Stimulated activated CD4-positive, alpha-beta T cell treated with anti-CD3 and anti-CD28 coated beads, Interleukin-12 subunit alpha, Interleukin-12 subunit beta, amount 100 ng/mL, for 4 hours (primary cell): ENCODE measurements at places on chromosomes 5 and 9.
A peak's percentile ranks its signal among the peaks of the same experiment; 100 is the strongest.

GRCh38 chr9:127980060-127980705, 606 bp downstream of the EEIG1 start:
- DNase-seq, result no peak

- DNase-seq, result no peak
Measured at GRCh38 chr5:111486055-111486454, 26.3 kb downstream of the STARD4 start.

- no peak for DNase-seq
Measured at GRCh38 chr5:143110591-143110990, 292.9 kb downstream of the NR3C1 start.

DNA sequence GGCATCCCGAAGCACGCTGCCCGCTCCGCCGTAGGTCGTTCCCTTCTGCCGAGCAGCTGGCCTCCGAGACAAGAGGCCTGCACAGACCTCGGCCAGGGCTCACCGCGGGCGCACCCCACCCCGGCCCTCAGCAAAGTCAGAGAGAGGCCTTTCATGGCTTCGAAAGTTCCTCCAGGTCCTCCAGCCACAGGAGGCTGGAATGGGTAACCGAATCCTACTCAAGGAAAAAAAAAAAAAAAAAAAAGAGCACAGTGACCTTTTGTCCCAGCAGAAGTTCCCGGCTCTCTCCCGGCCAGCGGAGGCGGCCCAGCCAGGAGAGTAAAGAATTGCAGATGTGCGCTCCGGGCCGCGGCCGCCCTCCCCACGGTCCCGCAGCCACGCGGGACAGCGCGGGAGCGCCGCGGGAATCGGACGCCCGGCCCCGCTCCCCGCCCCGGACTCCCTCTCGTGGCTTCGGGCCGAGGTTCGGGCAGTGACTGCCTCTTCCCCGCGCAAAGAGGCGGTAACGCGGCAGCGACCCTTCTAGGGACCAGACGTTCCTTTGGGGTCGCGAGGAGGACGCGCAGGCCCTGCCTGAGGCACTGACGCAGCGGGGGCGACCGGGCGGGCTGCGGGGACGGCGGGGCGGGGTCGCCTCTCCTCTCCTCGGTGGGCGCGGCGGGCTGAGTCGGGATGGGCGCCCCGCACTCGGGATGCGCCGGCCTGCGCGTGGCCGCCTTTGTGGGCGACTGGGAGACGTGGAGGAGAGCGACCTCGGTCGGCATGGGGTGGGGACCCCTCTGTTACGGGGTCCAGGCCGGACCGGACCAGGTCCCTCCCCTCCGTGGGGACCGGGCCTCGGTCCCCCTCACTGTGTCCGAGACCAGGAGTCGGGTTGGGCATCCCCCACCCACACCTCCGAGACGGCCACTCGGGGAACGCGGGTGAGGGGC, 754 bp downstream of the GFPT2 start:
- no peak for DNase-seq

GRCh38 chr5:142358648-142359047, 33.8 kb upstream of the SPRY4 start:
- no peak for DNase-seq

- no peak for DNase-seq
Measured at GRCh38 chr5:28505121-28505520, 1466.7 kb upstream of the CDH9 start.

GRCh38 chr5:125357660-125358059, 611.2 kb upstream of the ZNF608 start:
- no peak for DNase-seq

GRCh38 chr5:139881143-139881733, 85.6 kb downstream of the PSD2 start:
- DNase-seq, result no peak

DNA sequence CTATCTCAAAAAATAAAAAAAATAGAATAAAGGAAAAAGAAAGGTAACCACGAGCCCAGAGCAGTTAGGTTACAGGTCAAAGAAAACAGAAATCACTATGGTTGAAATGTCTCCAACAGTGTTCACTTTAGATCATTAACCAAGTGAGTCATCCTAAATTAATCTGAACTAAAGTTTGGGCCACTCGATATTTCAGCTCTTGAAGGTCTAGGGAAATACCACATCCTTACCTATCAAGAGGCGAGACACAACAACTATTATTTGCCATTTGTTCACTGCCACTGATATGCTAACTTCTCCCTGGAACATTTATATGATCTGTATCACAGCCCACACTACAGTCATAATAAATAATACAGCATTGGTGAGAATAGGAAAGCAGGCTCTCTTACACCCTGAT, 111.3 kb upstream of the NR5A1 start:
- DNase-seq, result no peak

GRCh38 chr5:78004559-78004958, 228.4 kb upstream of the TBCA start:
- no peak for DNase-seq

DNA sequence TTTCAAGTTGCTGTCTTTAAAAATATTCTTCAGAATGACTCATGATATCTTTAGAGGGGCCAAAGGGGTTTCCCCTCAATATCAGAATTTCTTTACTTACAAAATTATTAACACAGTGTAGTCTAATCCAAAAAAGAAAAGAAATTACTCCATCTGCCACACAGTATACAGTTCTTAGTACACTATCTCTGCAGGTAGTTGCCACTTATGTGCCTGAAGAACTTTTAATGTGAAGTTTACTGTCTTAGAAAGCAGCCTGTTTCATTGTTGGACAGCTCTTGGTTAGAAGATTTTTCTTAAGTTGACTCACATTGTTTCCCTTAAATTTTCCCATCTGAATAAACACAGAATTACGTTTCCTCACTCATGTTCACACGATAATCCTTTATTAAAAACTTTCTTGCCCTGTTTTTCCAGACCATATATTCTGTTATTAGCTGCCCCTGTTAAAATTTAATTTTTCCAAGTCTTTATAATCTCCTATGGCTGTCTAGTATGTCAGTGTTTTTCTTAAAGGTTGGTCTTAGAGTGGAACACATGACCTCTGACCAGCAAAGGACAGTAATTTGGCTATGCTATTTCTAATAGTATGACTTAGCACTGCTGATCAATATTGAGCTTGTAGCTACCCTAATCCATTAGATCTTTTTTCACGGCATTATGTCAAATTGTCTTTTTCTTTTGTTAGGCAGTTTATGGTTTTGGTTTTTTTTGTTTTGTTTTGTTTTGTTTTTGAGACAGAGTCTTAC, 21.8 kb upstream of the FKTN start:
- no peak for DNase-seq

GRCh38 chr9:136529516-136530460, 16.1 kb downstream of the NOTCH1 start:
- DNase-seq, result no peak

DNA sequence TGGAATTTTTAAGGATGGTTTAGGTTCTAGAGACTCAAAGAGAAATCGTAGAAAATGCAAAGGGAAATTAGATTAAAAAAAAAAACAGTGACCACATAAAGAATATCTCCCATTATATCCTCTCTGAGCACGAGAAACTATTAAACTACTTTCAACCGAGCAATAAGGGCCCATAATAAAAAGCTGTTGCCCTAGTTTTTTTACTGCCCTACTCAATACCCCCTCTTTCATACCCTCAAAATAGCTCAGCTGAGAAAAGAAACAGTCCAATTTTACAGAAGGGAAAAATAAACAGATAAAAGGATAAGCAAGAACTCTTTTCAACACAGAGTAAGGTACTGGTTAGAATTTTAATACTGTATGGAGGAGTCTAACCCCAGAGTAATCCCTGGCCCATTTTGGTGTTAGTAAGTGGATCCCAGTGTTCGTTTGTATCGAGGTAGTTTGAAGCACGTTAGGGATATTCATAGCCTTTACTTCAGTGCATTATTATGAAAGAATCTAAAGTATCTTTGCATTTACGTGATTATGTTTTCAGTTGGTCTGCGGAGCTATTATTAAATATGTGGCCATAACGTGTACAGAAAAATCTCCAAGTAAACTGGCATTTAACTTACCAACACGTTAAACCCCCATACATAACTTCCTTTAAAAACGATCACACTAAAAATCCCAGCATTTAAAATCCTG, 980 bp upstream of the RHOBTB3 start:
- DNase-seq, result no peak

DNA sequence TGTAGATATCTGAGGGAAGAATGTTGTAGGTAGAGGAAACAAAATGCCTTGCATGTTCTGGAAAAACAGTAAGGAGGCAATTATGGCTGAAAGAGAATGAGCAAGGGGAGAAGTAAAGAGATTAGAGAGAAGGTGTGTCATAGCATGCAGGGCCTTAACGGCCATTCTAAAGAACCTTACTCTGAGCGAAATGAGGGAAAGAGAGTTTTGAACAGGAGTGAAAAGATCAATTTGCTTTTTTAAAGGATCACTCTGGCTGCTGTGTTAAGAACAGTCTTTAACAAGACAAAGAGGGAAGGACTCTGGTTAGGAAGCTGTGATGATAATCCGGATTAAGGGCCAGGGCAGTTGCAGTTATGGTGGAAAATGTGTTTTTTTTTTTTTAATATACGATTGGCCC, 22.6 kb downstream of the PTBP3 start:
- DNase-seq, result no peak

DNA sequence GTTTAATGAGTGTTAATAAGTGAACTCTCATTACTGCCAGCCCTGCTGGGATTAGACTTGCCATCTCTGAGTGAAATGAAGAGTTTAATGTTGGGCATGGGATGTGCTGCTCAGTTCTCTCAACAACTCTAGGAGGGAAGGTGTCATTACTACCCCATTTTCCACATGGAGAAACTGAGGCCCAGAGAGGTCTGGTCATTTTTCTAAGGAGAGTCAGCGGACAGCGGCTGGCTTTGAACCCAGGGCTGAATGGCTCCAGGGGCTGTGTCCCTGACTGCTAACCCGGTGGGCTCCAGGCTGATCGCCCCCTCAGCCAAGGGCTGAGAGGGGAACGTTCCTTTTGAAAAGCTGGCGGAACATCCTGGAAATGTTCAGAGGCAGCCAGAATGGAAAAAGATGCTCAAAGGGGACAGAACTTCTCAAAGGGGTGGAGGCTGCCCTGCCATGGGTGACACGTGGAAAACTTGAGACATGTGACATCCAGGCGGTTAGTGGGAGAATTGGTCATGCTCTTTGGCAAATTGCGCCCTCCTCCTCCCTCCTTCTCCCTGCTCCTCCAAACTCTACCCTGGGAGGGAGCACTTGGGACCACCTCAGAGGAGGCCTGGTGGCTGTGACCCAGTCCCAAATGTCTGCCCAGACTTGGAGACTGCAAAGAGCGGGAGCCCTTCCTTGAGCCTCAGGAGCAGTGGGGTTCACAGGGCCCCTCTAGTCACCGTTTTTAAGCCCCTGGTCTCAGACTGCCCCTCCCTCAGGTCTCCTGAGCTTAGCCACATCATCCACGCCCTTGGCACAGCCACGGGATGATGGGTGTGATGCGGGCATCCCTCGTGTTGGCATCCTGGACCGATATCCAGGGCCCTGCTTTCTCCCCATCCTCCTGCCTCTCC, 28.7 kb downstream of the DNM1 start:
- DNase-seq, result no peak

GRCh38 chr9:90124961-90125360, 517.7 kb downstream of the DIRAS2 start:
- DNase-seq, result no peak

- DNase-seq, result no peak
Measured at GRCh38 chr9:91040371-91041215, 239.0 kb downstream of the SYK start.

- DNase-seq, result no peak
Measured at GRCh38 chr5:54243483-54244080, 66.8 kb downstream of the ARL15 start.

DNA sequence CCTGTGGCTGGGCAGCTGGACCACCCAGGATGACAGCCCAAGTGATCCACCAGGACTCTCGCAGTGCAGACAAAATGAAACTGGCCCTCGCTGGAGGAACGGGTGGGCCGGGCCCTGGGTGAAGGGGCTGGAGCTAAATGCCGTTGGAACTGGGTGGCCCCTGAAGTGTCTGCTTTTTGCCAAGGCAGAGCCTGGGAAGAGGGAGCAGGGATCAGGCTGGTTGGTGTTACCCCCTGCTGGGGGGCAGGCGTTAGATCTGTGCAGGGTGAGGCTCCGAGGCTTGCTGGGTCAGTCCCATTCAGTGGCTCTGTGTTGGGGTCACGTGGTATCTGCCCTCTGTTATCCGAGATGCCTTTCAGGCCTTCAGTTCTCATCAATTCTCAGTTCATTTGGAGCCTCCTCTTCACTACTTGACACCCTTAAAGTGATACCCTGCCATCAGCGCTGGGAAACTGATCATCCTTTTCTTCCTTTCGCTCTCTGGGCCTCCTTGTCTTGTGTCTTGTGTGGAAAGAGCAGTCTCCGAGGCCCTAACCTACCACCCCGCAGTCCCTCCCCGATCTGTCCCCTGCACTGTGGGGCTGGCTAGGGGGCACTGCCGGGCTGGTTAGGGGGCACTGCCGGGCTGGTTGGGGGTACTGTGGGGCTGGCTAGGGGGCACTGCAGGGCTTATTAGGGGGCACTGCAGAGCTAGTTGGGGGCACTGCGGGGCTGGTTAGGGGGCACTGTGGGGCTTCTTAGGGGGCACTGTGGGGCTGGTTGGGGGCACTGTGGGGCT, 37.3 kb downstream of the COL5A1 start:
- no peak for DNase-seq

GRCh38 chr9:129170229-129170628, 7.8 kb downstream of the IER5L start:
- DNase-seq, result no peak

DNA sequence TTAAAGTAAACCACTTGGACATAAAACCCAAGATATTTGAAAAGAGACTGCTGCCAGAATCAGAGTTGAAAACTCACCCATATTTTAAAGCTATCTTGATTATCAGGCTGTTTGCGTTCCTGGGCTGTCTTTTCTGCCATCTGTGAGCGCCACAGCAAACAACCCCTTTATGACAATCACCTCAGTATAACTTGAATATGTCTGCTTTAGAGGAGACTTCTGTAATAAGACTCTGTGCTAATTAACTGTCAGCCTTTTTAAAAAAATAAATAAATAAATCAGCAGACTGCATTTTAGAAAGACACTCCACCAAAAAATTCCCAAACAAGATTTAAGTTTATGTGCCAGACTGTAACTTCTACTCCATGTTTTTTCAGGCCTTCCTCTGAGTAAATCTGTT, 375.7 kb upstream of the CCNH start:
- no peak for DNase-seq

DNA sequence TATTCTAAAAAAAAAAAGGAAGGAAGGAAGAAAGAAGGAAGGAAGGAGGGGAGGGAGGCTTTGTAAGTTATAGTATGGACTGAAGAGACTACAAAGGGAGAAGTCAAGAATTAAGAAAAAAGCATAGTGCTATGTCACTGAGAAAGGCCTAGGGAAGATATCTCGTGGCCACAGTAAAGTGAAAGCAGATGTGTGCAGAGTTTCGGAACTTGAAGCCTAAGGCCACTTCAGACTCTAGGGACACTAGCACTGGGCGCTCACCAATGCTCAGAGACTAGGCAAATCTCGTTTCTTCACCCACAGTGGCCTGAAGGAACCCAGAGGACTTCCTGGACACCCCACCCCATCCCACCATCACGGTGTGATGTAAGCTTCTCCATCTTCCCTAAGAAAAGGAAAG, 181.4 kb upstream of the TRPM3 start:
- no peak for DNase-seq

- peak; percentile 70 for DNase-seq
Measured at GRCh38 chr9:4970970-4971641, 14.0 kb upstream of the JAK2 start.
